ENCODE measurements at places on chromosomes 6 and 20. TPM values are rescaled to one million over a fixed set of nuclear protein-coding genes. Genes with fewer than 3 reads are reported as not detected.

GRCh38 chr20:21618759-21619416 is 86.6 kb upstream of the PAX1 start:
- ATAC-seq = no peak

MMP24 gene
- 0.08 TPM for total RNA-seq

DNA sequence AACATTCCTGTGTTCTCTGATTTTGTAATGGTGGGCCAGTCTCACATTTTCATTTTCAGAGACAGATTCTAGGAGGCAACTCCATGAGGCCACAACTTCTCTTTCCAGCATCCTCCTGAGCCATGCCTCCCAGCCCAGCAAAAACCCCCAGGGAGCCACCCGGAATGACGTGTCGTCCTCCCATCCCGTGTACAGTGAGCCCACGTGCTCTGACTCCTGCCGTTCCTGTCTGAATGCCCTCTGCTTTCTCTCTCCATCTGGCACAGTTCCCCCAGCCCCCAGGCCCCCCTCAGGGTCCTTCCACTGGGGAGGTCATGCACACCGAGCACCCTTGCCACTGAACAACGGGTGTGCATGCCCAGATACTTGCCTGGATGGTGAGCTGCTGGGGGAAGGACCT is 38.0 kb downstream of the C20orf203 start:
- no peak for ATAC-seq

NNAT gene
- 0.28 TPM for total RNA-seq

Data from esophagus mucosa (tissue), 1 donor.